ENCODE measurements at places on chromosomes 5 and 9. TPM values are rescaled to one million over a fixed set of nuclear protein-coding genes. Genes with fewer than 3 reads are reported as not detected.

SPATA31C2 gene
- polyA plus RNA-seq: not detected

TMC1 gene
- 1.2 TPM for polyA plus RNA-seq

DNA sequence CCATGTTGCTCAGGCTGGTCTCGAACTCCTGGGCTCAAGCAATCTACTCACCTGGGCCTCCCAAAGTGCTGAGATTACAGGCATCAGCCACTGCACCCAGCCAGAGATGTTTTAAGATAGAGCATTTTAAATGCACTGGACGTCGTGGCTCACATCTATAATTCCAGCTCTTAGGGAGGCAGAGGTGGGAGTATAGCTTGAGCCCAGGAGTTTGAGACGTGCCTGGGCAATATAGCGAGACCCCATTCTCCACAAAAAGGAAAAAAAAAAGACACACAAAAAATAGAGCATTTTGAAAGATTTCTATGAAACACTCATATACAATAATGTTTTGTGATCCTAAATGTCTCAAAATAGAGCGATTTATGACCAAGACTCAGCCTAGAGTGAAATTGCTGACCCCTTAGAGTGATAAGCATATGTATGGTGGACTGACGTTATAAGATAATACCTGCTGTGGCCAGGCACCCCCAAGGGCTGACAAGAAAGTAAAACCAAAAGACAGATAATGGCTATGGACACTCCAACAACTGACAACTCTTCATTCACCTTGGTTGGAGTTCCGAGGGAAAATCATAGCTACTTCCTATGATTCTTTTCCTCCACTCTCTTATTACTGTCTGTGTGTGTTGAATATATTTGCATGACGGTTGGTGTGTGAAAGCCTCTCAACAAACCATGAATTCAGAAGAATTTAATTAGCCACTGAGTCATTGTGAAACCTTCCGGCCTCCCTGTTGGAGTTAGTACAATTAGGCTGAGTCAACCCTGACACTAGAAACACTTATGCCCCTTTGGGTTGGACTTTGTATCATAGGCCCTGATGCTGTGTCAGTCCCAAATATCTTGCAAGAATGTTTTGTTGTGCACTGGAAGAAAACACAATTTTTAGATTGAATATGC lies 526.5 kb upstream of the NUDT12 start:
- no peak for DNase-seq

GRCh38 chr9:127396253-127396807 lies 639 bp upstream of the SLC2A8 start:
- DNase-seq: no peak

- peak; percentile 89 for DNase-seq
These were observed 413 bp downstream of the JADE2 start for GRCh38 chr5:134525683-134526482.

DNA sequence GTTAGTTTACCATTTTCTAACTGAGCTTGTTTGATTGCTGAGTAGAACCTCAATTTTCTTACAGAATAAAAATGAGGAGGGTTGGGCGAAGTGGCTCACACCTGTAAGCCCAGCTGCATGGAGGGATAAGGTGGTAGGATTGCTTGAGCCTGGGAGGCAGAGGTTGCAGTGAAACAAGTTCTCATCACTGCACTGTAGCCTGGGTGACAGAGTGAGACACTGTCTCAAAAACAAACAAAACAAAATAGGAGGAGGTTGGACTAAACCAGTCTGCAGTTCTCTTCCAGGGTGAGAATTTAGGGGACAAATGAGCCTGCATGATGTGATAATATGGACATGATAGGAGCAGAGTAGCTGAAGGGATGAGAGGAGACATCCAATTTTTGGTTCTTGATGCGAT lies 57.3 kb downstream of the SLC27A6 start:
- no peak for DNase-seq

DNA sequence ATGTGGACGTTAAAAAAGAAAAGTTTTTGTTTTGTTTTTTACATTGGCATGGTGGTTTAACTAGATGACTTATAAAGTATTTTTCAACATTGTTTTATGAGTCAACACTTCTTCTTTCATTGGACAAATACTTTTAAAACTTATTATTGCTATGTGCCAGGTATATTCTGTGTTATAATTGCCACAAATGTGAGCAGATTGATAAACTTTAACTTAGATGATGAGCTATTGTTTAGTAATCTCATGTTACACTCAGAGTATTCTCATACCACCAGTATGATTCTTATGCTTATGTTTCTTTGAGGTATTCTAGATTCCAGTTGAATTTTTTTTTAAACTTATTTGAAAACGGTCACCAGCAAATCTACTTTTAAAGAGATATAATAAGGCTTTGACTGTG lies 60.3 kb downstream of the RASA1 start:
- no peak for DNase-seq

DNA sequence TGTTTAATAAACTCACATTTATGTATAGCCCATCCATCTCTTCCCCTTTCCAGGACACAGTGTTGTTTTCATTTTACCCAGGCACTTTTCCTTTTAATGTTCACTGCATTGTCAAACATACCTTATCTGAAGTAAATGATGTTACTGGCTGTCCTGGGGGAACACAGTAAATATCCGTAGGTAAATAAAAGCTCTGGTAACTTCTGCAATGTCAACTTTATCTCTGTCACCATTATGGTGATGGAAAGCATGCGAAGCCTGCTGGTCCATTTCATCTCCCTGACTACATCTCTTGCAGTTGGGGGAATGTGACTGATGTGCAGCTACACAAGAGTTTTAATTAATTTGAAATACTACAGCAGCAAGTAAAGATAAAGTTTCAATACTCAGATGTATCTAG lies 1162.1 kb upstream of the SEMA6A start:
- DNase-seq: no peak
